ENCODE measurements at places on chromosomes 2 and 18.

DNA sequence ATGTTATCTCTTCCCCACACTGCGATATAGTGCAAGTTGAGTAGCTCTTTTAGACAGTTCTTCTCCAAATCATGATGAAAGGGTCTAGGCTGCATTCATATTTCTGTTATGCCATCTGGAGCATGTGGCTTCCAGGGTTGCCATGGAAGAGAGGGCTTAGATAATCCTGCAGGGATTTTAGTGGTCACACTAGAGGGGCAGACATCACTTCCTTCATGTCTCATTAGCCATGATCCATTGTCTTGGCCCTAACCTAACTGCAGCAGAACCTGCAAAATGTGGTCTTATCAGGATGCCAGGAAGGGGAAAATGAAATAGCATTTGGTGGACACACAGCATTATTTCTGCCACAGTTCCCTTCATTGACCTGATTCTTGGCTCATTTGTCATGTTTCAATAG is 83.1 kb downstream of the ADAM23 start:
- no peak for DNase-seq

DNA sequence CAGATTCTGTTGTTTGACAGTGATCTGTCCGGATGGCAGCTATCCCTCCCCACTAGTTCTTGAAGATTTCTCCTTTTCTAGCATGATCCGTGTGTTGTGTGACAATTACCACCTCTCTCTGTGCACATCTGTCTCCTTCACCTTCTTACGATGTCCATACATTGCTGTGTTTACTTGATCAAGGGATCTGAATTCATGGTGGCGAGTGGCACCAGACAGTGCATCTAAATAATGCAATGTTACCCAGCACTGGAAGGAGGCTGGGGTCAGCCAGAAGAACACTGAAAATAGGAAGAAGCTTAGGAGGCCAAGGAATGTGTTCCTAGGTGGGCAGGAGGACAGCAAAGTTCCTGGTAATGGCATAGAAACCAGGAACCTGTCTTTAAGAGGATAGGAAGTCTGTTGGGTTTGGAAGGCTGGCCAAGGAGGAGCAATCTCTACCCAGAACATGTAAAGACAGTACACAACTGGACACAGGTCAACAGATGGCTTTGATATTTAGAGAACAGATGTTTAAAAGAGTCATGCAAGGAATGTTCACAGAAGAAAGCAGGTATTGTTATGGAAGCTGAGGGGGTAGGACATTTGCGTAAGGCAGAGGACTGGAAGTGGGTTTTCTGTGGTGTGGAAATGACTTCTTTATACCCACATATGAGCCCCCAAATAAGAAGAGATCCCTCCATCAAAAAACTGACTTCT is 126.4 kb downstream of the HRH4 start:
- DNase-seq: no peak

DNA sequence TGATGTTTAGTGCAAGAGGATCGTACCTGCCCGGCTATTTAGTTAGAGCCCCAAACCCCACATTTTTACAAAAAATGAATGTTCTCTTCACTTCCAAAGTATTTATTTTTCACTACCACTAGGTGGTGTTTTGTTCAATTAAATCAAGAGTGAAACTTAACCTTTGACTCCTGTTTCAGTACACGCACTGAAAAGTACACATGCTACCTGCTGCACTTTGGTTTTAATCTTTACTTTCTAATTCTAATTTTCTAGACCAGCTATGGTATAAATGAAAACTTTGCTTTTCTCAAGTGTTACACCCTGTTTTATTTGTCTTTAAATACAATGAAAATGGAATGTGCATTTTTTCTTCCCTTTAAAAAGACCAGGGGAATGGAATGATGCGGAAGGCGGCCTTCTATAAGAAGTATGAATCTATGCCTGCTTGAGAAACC is 31.4 kb upstream of the CHN1 start:
- no peak for DNase-seq

- DNase-seq: peak; percentile 53
Measured at GRCh38 chr2:230160112-230160660, 59.6 kb downstream of the SP110 start.

DNA sequence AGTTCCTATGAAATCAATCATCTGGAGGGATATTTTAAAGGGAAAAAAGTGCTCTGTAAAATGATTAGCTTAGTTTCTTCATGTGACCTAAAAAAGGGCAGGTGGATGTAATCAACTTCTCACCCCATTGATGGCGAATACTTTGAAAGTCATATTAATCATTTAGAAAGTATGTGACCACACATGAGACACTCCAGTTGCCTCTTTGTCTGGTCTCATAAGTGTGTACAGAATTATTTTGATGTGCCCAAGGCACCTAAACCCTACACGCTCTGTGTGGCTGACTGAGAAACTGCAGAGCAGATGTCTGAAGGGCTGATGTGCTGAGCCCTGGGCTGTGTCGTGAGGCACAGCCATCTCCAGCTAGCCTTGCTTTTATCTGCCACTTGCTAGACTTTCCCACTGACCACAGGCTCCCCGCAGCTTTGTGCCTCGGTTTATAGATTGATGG is 26.9 kb downstream of the SGPP2 start:
- DNase-seq: no peak

GRCh38 chr2:103161456-103162289 is 399.8 kb downstream of the TMEM182 start:
- DNase-seq: peak; percentile 52

- no peak for DNase-seq
Measured at GRCh38 chr18:36412778-36413177, 115.3 kb downstream of the FHOD3 start.

GRCh38 chr18:9106800-9107584 is 4.5 kb downstream of the NDUFV2 start:
- DNase-seq: no peak

DNA sequence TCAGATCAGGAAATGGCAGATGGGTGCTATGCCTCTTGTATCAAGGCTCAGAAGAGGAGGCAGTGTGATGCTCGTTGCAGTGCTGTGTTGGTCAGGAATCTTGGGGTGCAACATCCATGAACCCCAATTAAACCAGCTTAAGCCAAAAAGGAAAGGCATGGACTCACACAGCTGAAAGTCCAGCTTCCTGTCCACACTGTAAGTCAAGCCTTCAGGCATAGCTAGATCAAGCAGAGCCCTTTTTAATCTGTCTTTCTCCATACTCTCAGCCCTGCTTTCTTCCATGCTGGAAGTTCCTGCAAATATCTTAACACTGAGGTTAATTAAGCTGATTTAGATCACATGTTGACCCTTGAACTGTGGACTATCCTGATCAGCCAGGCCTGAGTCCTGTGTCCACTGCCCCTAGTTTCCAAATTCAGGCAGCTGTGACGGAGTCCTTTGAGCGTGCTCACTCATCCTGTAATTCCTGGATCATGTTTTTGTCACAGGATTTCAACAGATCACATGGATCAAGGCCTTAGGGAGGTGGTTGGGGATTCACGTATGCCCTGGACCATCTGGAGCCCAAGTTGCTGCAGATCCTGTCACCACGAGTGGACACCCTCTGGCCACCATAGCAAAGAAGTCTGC is 4.5 kb upstream of the C2orf74 start:
- no peak for DNase-seq

DNA sequence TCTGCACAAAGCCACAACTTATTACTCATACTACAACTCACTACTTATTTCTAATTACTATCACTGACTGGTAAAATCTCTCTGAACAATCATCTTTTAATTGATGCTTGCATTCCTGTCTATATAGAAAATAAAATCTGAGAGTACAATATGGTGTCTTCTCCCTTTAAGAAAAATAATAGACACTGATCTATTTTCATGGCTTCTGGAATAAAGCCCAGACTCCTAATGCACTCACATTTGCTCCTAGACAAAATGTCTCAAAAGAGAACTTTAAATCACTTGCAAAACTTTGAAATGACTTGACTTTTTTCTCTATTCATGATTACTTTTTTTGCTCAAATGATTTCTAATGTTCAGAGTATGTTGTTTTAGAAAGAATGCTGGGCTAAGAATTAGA is 28.7 kb downstream of the ESCO1 start:
- no peak for DNase-seq

DNA sequence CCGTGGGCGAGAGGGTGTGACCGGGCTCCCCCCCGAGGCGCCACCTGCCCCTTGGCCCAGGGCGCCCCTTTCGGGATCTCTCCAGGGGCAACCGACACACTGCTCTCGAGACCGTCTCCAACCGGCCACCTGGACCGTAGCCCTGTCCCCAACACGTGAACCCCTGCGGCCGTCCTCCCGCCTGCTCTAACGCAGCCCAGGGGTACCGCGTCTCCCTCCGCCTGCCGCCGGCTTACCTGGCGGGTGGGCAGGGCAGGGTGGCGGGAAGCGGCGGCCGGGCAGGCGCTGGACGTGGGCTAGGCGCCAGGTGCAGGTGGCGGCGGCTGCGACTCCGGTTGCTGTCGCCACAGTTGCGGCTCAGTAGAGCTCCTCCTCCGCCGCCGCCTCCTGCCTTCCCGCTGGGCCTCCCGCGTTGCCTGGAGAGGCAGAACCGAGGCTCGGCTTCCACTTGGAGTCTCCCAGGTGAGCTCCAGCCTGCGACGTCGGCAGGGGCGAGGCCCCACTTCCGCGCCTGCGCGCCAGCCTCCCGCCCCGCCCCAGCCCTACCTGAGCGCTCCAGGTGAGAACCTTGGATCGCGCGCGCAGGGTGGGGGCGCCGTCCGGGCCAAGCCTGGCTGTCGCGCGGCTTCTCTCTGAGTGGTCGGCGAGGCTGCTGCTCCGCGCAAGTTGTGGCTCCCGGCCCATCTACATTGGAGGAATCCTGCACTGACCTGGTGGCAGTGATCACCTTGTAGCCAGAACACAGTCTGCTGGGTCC is at the start of gene GALNT3:
GALNT3 (minus strand) TSS at position 469 of the 757 bp plus-strand sequence. CDS start 23,547 bp downstream, outside the sequence.
- DNase-seq: peak; percentile 95

DNA sequence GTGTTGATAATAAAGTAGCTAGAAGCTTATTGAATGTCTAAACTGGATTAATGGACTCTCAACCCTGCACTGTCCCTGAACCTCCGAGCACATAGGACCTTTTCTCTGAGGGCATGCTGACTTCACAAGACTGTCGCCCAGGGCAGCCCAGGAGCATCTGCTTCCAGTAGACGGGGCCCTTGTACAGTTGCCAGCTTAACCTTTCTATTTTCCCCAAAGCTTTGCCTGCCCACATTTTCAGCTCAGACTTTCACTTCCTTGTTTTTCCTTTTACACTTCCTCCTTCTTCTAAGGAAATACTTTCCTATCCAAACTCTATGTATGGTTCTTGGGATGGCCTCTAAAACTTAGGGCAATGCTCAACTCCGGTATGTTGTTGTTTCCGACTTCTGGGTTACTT is 1.3 kb downstream of the VWA3B start:
- DNase-seq: peak; percentile 38

GRCh38 chr2:225182126-225182525 is 139.9 kb upstream of the DOCK10 start:
- DNase-seq: no peak

GRCh38 chr2:240463866-240464481 is 28.5 kb downstream of the GPC1 start:
- peak; percentile 13 for DNase-seq

GRCh38 chr18:58400331-58400870 is 228.5 kb downstream of the ALPK2 start:
- DNase-seq: no peak

- no peak for DNase-seq
Measured at GRCh38 chr2:122636097-122636496, 880.6 kb downstream of the TSN start.

GRCh38 chr2:38806733-38807059 is 28.7 kb downstream of the GEMIN6 start:
- DNase-seq: no peak

GRCh38 chr2:84427235-84428138 is 31.6 kb downstream of the SUCLG1 start:
- no peak for DNase-seq
